ENCODE measurements at places on chromosomes 13 and 19. TPM values are rescaled to one million over a fixed set of nuclear protein-coding genes. Genes with fewer than 3 reads are reported as not detected.

The THSD1 gene
- 0.07 TPM for polyA plus RNA-seq

DNA sequence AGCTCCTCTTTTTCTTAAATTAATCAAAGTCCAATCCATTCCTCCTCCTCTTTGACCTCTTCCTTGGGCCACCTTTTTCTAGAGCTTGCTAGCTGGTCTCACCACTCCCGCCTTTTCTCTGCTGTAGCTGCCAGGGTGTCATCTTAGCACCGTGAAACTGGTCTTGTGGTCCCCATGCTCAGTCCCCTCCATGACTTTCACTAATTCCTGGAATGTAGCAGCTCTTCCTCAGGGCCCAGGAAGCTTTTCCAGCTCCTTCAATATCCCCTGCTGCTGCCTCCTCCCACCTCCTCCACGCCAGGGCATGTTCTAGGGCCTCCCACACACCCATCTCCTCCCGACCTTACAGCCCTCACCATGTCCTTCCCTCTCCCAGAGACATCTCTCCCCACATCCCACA, 222.2 kb downstream of the MYO16 start:
- peak; percentile 13 for DNase-seq

The ADGRE3 gene
- not detected for polyA plus RNA-seq

- no peak for DNase-seq
Measured at GRCh38 chr19:54903303-54903702, 2.6 kb upstream of the NCR1 start.

DNA sequence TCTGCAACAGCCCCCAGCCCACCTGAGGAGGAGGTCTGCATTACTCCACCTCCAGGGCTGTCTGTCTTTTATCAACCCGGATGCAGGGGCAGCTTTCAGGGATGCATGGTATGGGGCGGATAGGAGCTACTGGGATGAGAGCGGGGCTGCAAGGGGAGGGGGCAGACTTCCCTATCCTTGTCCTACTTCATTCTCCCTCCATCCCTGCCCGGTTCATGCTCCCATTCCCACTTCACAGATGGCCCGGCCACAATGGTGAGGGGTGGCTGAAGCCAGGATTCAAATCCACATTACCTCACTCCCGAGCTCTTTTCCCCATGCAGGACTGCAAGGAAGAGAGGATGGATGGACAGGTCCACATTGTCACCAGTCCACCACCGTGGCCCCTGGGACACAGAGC, 40.5 kb upstream of the VSTM2B start:
- no peak for DNase-seq

GRCh38 chr19:30692181-30692811, 320.1 kb downstream of the ZNF536 start:
- DNase-seq, result no peak

The CLPTM1 gene
- polyA plus RNA-seq, result 41.6 TPM

- DNase-seq, result peak; percentile 72
Measured at GRCh38 chr13:45859705-45860104, 8.2 kb upstream of the SIAH3 start.

DNA sequence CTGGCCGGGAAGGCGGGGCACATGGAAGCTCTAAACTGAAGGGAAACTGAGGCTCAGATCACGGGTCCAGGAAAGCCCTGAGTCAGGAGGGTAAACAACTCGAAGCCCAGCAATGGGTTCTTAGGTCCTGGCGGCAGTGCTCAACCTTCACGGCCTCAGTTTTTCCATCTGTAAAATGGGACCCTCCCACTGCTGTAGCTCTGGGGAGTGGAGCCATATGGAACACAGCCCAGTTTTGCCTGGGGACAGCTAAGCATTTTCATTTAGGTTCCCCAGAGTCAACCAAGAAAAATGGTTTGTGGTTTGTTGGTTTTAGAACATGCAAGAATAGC, 30.4 kb downstream of the CEBPG start:
- DNase-seq, result no peak

The AP1M1 gene
- polyA plus RNA-seq, result 23.1 TPM

The LRRC8E gene
- polyA plus RNA-seq, result 0.29 TPM

The CNFN gene
- 71.5 TPM for polyA plus RNA-seq

DNA sequence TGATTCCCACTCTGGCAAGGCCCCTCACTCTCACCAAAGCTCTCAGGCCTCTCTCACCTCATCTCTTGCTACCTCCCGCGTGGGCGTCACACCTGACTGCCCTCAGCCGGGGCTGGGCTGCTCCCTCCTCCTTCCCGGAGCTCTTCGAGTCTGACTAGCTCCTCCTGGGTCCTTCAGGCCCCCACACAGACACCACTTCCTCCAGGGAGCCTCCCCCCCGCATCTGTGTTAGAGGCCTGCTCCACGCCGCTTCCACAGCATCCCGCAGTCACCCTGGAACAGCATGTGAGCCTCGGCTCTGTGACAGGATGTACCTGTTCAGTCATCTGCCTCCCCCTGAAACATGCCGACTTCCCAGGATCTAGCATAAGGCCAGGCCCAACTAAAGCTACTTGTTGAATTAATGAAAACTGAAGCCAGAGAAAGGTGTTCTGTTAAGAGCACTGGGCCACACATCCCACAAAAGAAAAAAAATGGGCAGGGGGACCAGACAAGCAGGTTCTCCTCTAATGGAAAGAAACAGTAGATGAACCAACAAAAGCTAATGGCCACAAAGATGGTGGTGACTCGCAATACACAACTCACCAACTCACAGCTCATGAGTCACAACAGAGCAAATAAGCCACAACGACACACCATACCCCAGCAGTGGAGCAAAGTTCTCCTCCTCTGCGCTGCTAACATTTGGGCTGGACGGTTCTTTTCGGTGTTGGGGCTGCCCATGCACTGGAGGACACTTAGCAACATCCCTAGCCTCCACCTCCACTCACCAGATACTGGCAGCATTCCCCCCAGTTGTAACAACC, 3.0 kb downstream of the PPP6R1 start:
- DNase-seq, result no peak

The PSG6 gene
- not detected for polyA plus RNA-seq

DNA sequence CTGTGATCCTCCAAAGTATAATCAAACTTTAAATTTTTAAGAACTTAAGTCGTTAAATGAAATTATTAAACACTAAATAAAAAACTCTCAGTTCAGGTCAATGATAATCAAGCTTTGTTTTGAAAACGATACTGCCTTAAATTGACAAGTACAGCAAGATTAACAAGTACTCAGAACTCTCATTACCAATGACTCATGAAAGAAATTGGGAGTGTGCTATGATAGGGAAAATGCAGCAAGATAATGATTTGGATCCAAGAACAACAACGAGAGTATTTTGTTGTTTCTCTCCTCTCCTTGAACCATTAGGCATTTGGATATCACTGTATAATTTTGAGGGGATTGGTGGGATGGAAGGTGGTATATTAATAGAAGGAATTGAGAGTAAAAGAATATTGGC, 10.2 kb downstream of the N4BP2L2 start:
- DNase-seq, result no peak

DNA sequence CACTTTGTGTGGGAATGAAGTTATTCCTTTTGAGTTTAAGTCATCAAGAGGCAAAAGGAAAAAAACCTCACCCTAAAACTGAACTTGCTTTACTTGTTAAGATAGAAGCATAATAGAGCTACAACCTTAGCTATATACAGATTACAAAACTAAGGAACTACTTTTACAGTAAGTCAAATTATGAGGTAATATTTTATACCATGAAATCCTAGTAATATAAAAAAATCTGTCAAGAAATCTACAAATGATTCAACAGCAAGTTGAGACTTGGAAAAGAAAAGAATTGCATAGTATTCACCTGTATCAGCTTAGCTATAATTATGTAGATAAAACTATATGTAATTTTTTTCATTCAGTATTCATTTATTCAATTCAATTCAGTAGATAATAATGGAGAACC, 335.3 kb downstream of the KLF5 start:
- no peak for DNase-seq

GRCh38 chr13:77521194-77521593, 14.3 kb upstream of the SCEL start:
- no peak for DNase-seq

The SIGLEC5 gene
- polyA plus RNA-seq, result not detected

GRCh38 chr19:32316034-32316433, 29.4 kb upstream of the ZNF507 start:
- DNase-seq, result peak; percentile 74

The OR7A5 gene
- polyA plus RNA-seq, result not detected

DNA sequence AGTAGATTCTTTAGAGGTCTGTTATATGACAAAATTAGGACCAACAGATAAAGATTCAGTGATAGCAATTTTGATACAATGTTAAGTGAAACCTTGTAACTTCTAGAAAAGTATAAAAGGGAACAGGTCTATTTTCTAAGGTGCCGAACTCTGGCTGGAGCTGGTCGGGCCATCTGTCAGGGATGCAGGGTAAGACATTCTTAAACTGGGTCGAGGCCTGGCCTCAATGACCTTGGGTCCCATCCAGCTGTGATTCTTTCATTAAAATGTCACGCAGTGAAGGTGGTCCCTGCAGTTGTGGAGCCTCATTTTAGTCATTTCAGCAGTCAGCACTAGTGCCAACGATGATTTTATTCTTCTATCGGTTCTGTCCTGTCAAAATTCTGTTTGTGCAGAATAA, 271.9 kb upstream of the SPRY2 start:
- DNase-seq, result peak; percentile 6

The SELENOV gene
- 12.4 TPM for polyA plus RNA-seq

DNA sequence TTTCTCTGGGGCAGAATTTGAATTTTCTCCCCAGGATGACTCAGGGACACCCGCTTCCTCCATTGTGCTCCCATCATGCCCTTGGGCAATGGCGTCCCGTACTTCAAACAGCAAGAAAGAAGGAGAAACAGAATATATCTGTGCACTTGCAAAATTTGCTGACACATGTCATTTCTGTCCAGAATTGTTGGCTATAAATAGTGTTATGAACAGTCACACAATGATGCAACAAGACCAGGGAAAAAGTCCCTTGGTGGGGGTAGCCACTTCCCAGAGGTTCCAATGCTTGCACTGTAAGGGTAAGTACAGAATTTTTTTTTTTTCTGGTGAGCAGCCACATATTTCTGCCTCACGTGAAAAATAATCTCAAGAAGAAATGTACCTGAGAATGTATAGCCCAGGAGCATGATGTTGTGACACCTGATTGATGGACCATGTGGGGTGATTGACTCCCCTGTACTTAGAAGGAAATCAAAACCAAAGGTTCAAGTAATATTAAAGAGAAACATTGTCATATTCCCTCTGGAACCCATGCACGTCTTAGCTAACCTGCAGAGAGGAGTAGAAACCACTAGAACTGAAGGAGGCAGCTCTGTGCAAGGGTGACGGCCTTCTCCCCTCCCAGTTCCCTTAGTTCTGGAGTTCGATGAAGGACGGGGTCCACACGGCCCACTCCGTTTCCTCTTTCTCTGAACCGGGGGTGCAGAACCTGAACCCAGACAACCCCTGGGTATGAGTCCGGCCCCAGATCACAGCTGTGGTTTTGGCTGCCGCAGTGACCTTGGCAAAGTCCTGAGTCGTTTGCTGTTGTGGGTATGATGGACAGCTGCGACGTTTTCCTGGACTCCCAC, 9.3 kb upstream of the LAIR1 start:
- DNase-seq, result no peak

The ZNF160 gene
- 16.9 TPM for polyA plus RNA-seq

- peak; percentile 39 for DNase-seq
Measured at GRCh38 chr13:75825161-75825560, 189.0 kb downstream of the LMO7 start.

DNA sequence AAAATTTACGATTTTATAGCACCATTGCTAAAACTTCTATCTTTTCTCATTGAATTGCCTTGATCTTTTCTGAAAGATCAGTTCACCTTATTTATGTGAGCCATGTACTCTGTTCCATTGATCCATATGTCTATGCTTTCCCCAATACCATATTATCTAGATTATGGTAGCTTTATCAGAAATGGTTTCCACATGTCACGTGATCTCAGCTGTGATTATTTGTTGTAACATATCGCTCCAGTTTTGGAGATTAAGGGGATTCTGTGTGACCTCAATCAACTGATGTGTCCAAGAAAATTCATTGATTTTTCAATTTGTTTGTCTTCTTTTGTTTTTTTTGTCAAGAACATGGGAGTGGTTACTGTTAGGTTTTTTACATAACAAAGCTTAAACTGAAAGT, 1114.5 kb upstream of the ATXN8OS start:
- no peak for DNase-seq

DNA sequence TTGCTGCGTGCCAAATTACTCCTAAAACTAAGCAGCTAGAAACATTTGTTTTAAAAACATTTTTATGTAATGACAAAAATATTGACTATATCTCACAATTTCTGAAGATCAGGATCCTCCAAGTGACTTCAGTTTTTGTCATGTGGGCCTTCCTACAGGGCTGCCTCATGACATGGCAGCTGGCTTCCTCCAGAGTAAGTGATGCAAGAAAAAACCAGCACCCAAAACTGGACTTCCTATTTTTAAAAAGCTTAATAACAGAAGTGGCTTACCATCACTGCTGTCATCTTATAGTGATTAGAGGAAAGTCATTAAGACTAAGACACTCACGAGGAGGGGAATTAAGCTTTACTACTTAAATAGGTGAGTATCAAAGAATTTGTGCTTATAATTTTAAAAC, 681.7 kb downstream of the PCDH17 start:
- no peak for DNase-seq

All from GM23338 (cell line).